ENCODE measurements at places on chromosomes 1 and 21.
A peak's percentile ranks its signal among the peaks of the same experiment; 100 is the strongest.

DNA sequence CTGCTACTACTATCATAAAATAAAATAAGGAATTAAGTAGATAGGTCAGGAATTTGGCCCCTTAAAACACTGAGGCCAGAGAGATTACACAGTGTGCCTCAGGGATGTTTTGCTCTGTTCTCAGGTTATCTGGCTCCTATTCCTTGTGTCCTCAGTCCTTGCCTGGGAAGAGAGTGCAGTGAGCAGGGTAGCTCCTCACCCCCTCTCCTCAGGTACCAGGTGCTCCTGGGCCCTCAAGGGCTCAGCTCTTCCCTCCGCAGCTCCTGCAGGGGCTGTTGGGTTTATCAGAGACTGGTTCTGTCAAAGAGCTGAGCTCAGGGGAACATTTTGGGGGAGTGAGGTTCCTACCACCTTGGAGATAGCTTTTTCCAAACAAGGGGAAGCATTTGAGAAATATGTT is 20.1 kb upstream of the COQ8A start:
- DNase-seq, result no peak

- DNase-seq, result no peak
Measured at GRCh38 chr1:185535621-185536020, 198.6 kb upstream of the HMCN1 start.

- DNase-seq, result no peak
Measured at GRCh38 chr1:14282707-14283106, 315.8 kb upstream of the KAZN start.

DNA sequence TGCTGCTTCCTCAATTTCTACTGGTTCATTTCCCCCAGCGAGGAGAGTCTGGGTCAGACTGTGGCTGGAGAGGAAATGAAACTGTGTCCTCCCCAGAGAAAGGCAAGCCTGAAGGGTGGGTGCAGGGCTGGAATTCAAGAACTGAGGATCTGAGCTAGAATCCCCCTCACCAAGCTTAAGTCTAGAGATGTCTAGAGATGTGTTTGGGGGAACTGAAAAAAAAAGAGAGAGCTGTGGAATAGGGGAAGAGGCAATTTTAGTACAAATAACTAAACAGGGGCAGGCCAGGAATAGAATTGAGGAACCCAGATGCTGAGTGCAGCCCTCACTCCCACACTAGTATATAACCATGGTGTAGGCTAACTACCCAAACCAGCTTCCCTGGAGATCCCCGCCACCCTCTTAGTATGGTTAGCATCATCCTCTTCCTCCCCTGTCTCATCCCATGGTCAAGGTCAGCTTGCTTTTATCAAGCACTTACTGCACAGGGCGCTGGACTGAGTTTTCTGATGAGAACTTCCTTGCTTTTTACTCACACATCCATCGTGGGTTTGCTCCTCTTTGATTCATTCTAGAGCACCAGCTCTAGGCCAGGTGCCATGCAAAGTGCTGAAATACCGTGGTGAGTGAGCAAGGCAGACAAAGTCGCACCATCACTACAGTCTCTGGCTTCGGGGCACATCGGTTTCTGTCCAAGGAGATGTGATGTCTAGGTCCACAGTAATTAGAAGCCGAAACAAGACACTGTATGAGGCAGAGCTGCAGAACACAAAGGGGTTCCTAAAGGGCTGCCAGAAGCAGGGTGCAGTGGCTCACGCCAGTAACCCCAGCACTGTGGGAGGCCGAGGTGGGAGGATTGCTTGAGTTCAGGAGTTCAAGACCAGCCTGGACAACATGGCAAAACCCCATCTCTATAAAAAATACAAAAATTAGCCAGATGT is 112.9 kb upstream of the IPO9 start:
- no peak for DNase-seq

- DNase-seq, result peak; percentile 31
Measured at GRCh38 chr1:16215882-16216753, 3.7 kb upstream of the ARHGEF19 start.

DNA sequence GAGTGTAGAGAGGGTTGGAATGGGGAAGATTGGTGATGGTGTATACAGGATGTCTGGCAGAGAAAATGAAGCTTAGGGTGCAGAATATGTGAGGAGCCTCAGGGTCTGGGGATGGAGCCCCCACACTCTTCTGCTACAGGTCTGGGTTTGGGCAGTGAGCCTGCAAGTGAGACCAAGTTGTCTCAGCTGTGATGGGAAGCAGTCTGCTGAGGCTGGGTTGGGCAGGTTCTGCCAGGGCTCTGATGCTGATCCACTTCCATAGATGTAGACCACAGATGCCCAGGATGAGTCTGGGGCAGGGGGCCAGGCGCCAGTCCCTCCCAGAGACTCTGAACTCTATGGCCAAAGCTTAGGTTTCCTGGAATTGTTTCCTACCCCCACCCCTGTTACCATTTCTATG is 516.9 kb downstream of the PTPRU start:
- DNase-seq, result no peak

- DNase-seq, result no peak
Measured at GRCh38 chr1:61083013-61083806, 849 bp downstream of the NFIA start.

GRCh38 chr21:43988016-43988415 is 24.1 kb upstream of the TRAPPC10 start:
- DNase-seq, result no peak

DNA sequence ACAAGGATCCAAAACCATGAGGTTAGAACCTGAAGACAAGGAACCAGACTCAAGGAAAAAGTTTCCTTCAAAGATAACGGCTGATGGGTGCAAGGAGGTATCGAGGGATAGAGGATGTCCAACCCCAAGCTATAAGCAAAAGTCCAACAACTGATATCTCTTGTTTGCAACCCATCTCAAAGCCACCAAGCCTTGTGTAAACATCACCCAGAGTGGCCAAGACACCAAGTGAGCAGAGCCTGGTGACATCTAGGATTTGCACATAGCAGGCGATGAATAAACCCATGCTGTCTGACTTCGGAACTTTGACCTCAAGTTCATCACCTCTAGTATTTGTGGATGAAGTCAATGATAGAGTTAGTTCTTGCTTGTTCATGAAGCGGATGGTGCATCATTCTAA is 180.7 kb downstream of the ETS2 start:
- no peak for DNase-seq

DNA sequence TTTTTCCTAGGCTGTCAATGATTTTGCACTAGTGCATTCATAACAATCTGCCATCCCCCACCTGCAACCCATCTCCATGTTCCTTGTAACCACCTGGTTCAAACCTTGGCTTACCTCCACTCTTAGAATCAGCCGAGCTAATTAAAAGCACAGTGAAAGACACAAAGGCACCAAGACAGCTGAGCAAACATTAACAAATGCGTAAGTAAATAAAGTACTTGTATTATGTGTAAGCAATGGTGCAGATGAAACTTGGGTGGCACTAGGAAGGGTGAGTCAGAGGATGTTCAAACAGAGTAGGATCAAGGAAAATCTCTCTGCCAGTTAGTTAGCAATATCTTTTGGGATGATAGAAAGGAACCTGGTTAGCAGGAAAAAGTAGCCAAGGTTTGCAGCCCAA is 5.1 kb upstream of the FOXJ3 start:
- DNase-seq, result peak; percentile 97

GRCh38 chr1:182608845-182609610 is 4.8 kb upstream of the RGS16 start:
- DNase-seq, result no peak

- DNase-seq, result no peak
Measured at GRCh38 chr1:225767634-225768540, 9.7 kb upstream of the SRP9 start.

- no peak for DNase-seq
Measured at GRCh38 chr1:235019471-235019870, 109.2 kb downstream of the TOMM20 start.

DNA sequence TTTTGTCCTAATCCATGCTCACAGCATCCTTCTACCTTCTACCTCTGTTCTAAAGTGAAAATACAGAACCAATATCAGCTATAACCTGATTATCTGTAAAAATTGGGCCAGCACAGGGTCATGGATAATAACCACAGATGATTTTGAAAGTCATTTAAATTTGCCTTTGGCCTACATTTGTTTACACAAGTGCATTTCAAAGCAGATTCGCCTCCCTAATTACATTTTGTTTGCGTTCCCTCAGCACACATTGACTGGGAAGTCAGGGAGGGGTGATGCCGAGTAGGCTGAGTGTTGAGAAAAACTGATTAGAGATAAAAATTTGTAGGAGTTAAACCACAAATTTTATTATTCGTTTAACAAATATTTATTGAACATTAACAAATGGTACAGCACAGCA is 19.2 kb upstream of the RGS8 start:
- DNase-seq, result peak; percentile 45

DNA sequence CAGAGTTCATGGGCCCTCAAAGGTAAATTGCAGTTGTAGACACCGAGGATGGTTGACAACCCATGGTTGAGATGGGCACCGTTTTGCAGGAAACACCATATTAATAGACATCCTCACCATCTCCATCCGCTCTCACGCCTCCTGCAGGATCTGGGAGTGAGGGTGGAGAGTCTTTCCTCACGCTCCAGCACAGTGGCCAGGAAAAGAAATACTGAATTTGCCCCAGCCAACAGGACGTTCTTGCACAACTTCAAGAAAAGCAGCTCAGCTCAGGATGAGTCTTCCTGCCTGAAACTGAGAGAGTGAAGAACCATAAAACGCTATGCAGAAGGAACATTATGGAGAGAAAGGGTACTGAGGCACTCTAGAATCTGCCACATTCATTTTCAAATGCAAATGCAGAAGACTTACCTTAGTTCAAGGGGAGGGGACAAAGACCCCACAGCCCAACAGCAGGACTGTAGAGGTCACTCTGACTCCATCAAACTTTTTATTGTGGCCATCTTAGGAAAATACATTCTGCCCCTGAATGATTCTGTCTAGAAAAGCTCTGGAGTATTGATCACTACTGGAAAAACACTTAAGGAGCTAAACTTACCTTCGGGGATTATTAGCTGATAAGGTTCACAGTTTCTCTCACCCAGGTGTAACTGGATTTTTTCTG is 9.3 kb downstream of the SLAMF8 start:
- DNase-seq, result no peak

- no peak for DNase-seq
Measured at GRCh38 chr21:31987696-31988095, 114.9 kb downstream of the HUNK start.

GRCh38 chr1:32998997-32999396 is 34.4 kb upstream of the RNF19B start:
- DNase-seq, result no peak

DNA sequence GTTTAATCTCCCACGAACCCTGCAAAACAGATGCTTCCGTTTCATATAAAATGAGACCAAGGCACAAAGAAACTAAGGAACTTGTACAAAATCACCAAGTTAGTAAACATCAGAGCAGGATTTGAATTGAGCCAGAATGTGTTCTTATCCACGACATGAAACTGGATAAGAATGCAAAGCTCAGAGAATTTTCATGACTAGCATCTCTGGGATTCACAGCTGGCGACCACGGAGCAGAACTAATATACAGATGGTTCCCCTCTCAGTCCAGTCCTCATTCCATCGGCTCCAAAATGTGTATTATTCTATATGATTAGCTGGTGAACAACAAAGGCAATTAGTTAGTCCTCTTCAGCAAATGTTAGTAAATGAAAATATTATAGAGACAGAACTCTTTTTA is 72.3 kb upstream of the ERG start:
- DNase-seq, result no peak

GRCh38 chr1:26541431-26541815 is 11.9 kb downstream of the RPS6KA1 start:
- no peak for DNase-seq

GRCh38 chr1:163201906-163202305 is 810 bp downstream of the RGS5 start:
- no peak for DNase-seq

DNA sequence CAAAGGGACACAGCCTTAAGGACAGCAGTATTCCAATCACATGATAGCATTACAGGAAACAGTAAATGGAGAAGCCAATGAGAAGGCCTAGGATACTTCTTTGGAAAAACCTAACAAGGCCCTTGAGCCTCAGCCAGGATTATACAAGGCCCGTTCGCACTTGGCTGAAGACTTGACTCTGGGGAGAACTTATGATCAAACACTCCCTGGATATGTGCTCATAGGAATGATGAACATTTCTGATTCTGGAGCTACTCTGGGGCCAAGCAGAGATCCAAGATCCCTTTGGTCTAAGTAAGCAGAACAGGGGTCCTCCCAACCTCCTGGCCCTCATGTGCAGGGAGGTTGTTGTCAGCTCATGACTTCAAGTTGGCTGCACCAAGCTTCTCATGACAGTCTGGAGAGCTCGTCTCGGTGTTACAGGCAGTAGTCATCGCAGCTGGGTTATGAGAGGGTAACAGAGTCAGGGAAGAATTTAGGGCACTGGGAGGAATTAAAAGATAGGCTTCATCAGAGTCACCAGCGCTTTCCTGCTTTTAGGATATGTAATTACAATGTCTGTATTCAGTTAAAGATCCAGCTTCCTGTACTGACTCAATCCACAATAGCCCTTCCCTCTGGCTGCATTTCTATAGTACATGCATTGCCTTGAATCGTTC is 92.5 kb upstream of the IRF2BP2 start:
- no peak for DNase-seq

- DNase-seq, result no peak
Measured at GRCh38 chr1:199029401-199029800, 390.6 kb downstream of the PTPRC start.

DNA sequence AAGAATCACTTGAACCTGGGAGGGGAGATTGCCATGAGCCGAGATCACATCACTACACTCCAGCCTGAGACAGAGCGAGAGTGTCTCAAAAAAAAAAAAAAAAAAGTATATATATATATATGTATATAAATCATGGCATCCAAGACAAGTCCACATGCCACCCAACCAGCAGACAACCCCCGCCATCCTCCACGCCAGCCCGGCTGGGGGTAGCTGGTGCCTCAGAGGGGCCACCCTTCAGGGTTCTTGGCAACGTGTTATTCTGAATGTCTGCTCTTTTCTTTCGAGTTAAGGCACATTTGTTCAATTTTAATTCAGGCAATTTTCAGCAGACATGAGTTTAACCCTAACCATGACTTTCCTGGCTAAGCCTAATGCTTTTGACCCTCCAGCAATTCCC is 9.7 kb upstream of the TMEM240 start:
- DNase-seq, result no peak

DNA sequence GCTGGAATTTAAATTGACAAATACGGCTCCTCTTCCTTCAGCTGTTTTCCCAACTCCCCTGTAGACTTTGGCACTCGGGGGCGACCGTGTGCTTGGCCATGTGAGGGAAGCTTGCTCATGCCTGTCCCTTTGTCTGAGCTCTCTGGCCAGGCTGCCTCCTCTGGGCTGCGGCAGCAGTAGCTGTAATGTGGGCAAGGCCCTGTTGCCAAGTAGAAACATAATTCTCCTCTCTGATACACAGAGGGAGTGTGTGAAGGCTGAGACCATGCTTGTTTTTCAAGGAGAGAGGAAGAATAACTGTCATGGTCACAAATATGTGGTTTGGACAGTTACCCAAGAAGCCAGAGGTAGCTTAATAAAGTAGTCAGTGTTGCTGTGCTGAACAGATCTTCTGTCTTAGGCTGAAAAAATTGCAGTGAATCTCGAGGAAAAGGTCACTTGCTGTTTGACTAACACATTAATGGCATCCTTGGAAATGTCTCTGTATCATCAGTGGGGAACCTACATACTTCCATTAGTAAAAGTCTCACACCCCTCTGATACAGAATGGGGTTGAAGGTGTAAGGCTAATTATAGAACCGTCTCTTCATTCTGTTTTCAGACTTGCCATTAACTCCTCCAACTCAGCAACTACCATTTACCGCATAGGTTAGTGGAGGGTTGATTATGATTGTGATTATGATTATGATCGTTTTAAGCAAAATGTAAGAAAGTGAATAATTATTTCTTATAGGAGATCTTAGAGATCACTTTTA is 94.6 kb downstream of the TGFB2 start:
- DNase-seq, result no peak

GRCh38 chr1:203906932-203907331 is 45.5 kb downstream of the SNRPE start:
- no peak for DNase-seq

All from NCI-H1930 (cell line).